GM12878 (cell line): ENCODE measurements at places on chromosomes 2 and 18. TPM values are rescaled to one million over a fixed set of nuclear protein-coding genes. Genes with fewer than 3 reads are reported as not detected.

DNA sequence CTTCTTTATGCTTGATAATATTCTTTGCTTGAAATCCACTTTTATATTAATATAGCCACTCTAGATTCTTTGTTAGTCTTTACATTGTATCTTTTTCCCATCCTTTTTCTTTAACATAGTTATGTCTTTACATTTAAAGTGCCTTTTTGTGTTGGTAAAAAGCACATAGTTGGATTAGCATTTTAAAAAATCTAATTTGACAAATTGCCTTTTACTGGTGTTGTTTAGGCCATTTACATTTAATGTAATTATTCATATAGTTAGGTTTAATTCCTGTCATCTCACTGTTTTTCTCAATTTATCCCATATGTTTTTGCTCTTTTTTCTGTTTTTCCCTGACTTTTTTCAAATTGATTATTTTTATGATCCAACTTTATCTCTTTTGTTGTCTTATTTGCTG lies 93.2 kb downstream of the BCL2L11 start:
- H3K27ac ChIP-seq = no peak overlapping the region
- H3K27me3 ChIP-seq = no peaks in the 10 kb centered on the region
- H3K4me3 ChIP-seq = no peak overlapping the region
- peaks cover 6% of the 10 kb centered on the region; the same call in 1 of the 2 replicates for H3K4me1 ChIP-seq
- no peaks in the 10 kb centered on the region for H3K36me3 ChIP-seq

DNA sequence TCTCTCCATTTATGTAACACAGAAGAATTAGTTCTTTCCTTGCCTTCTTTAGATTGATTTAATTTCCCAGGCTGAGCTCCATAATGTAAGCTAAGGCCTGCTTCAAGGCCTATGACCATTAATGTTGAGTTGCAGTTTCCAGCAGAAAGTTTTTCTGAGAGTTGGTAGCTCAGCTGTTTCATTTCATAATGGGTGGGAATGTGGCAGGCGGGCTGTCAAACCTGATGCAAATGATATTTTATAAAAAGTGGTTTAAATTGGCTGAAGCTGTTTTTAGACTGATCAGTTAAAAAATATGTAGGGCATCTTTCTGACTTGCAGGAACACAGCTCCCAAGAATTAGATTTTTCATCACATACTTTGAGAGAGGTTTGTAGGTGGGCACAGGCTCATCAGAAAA lies 40.4 kb upstream of the FSHR start:
- H3K36me3 ChIP-seq = no peaks in the 10 kb centered on the region
- no peak for DNase-seq
- no peaks in the 10 kb centered on the region for H3K27me3 ChIP-seq
- H3K4me1 ChIP-seq = no peaks in the 10 kb centered on the region
- no peak overlapping the region for H3K4me3 ChIP-seq

SLC25A52 gene
- not detected in 2 replicates for total RNA-seq

DNA sequence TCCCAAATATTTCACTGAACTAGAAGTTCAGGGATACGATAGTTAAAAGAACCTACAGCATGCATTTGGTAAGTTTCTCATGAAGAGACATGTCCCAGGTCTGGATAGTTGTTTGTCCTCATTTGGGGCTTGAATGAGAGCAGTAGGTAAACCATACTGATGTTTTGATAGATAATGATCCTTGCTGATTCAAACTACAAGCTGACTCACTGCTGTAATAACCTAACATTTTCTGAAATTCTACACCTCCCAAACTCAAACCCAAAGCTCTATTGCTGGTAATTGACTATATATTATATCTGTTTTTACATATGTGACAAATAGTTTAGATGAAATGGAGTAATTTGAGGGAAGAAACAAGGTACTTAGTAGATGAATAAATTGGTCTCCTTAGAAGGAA lies 154.1 kb upstream of the BOD1L2 start:
- H3K4me1 ChIP-seq = no peaks in the 10 kb centered on the region
- H3K36me3 ChIP-seq = no peaks in the 10 kb centered on the region
- no peak for DNase-seq
- H3K4me3 ChIP-seq = no peak overlapping the region

GRCh38 chr2:18441583-18441982 lies 118.9 kb downstream of the RDH14 start:
- no peak overlapping the region for H3K4me3 ChIP-seq
- no peaks in the 10 kb centered on the region for H3K36me3 ChIP-seq
- no peaks in the 10 kb centered on the region for H3K4me1 ChIP-seq

SLC35G4 gene
- total RNA-seq = not detected in 2 replicates

ZAP70 gene
- 2.5 and 2.9 TPM in 2 replicates for total RNA-seq

GRCh38 chr2:168700615-168701245 lies 101.7 kb upstream of the NOSTRIN start:
- H3K27ac ChIP-seq = no peak overlapping the region
- H3K27me3 ChIP-seq = no peaks in the 10 kb centered on the region
- DNase-seq = no peak
- peaks cover 3% of the 10 kb centered on the region; the same call in 1 of the 2 replicates for H3K36me3 ChIP-seq
- no peaks in the 10 kb centered on the region for H3K4me1 ChIP-seq
- no peak overlapping the region for H3K4me3 ChIP-seq

DNA sequence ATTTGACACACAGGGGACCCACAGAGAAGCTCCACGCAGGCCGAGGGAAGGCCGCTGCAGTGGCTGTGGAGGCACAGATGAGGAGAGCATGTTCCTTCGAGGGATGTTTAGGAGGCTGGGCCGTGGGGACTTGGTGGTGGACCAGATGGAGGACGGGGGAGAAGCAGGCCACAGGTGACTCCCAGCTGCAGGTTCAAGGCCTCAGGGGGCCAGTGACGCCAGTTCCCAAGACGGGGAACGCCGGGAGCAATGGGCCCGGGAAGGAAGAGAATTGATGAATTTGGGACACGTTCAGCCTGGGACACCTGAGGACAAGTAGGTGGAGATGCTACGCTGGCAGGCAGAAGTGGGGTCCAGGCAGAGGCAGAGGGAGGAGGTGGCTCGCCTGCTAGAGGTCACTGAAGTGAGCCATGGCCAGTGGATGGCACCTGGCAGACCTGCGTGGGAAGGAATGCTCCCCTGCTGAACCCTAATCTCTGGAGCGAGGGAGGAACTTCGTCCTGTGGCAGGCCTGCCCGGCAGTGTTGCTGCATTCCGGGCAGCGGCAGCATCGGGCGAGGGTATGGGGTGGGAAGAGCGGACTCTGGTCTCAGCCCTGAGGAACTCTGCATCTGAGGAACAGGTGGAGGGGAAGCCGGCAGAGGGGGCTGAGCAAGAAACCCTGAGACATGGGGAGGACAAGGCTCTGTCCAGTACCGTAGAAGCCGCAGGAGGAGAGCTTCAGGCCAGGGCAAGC lies 25.2 kb upstream of the HPCAL1 start:
- H3K27ac ChIP-seq = no peak overlapping the region
- peaks cover 1% of the 10 kb centered on the region for H3K27me3 ChIP-seq
- no peak overlapping the region for H3K4me3 ChIP-seq
- no peaks in the 10 kb centered on the region for H3K36me3 ChIP-seq
- DNase-seq = no peak

- no peak for DNase-seq
- H3K36me3 ChIP-seq = no peaks in the 10 kb centered on the region
Observed at GRCh38 chr2:94923196-94923595, 52.0 kb downstream of the TEKT4 start.

NT5C1B gene
- not detected in 2 replicates for total RNA-seq

SPATA3 gene
- 0.19 TPM in 1 of 2 replicates, not detected in the other for total RNA-seq
